ENCODE measurements at places on chromosomes 5 and 9. TPM values are rescaled to one million over a fixed set of nuclear protein-coding genes. Genes with fewer than 3 reads are reported as not detected.

Gene SERF1A
- total RNA-seq = 1.2 TPM

- no peak for DNase-seq
Measured at GRCh38 chr5:30808996-30809395, 384.5 kb upstream of the CDH6 start.

GRCh38 chr9:31799953-31800609 lies 584.4 kb upstream of the ACO1 start:
- DNase-seq = no peak

Gene KIF4B
- total RNA-seq = 0.23 TPM

DNA sequence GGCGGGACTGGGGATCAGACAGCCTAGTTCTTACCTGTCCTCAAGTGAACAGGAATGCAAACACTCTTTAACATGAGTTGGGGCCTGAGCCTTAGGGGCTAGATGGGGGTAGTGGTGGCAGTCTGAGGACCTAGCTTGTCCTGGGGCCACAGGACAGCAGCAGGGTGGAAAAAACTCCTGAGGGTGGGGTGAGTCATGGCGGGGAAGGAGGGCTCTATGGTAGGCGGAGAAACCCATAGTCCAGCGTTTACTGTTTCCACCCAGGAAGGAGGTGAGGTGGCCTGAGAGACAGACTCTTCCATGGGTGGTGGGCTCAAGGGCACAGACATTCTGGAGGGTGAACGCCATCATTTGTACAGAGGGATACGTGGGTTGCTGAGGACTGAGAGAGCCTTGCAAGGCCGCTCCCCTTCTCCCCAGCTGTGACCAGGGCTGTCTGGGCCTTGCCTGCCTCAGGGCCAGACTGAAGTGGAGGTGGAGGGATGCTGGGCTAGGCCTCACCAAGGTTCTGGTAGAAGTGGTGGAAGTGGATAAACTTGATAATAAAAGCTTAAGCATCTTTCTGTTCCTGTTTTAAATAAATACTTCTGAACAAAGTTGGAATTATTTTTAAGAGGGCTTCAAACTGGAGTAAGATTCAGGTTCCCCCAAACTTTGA lies 1.1 kb upstream of the TSPAN17 start:
- DNase-seq = no peak

Gene PTRH1
- 51.4 TPM for total RNA-seq

GRCh38 chr5:113122053-113122452 lies 145.5 kb downstream of the DCP2 start:
- DNase-seq = no peak

Gene SREK1
- 15.9 TPM for total RNA-seq

Gene PTGDS
- not detected for total RNA-seq

DNA sequence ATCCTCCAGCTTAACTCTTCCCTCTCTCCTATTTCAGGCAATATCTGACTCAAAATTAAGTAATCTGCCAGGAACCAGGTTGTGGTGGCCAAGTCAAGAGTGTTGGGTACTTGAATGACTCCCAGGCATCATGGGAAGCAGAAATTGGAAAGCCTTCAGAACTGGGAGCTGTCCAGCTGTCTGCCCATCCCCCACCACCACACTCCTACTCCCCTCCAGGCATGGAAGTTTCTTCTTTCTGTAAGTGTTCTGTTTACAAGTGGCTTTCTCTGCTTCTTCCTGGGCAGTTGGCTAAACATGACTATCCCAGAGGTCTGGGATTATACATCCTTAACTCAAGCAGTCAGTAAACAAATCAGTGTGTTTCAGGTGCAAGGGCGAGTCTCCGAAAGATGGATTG lies 14.6 kb upstream of the PBX3 start:
- DNase-seq = no peak

Gene CATSPER3
- not detected for total RNA-seq

Gene THG1L
- total RNA-seq = 7.2 TPM

DNA sequence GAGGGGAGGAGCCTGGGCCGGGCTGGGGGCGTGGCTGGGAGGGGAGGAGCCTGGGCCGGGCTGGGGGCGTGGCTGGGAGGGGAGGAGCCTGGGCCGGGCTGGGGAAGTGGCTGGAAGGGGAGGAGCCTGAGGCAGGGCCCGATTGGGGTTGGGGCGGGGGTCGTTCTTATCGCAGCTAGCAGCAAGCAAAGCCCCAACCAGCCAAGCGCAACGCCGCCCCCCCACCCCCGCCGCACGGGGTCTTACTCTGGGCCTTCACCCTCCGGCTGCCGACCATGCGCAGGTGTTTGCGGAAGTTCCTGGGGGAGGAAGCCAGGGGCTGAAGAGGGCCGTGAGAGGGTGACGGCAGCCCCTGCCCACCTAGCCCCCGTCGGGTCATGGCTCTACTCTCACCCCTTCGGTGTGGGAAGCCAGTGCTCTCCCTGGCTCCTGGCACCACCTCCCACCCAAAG lies 5.0 kb downstream of the NSMF start:
- DNase-seq = no peak

GRCh38 chr9:105833271-105833975 lies 139.1 kb downstream of the TMEM38B start:
- DNase-seq = no peak

Gene RANBP17
- 12.9 TPM for total RNA-seq

- no peak for DNase-seq
Measured at GRCh38 chr9:121582641-121583040, 68.8 kb upstream of the DAB2IP start.

Gene TARS1
- 165 TPM for total RNA-seq

GRCh38 chr9:111094433-111094924 lies 56.2 kb upstream of the LPAR1 start:
- DNase-seq = no peak

Gene DOCK8
- total RNA-seq = 1.2 TPM

DNA sequence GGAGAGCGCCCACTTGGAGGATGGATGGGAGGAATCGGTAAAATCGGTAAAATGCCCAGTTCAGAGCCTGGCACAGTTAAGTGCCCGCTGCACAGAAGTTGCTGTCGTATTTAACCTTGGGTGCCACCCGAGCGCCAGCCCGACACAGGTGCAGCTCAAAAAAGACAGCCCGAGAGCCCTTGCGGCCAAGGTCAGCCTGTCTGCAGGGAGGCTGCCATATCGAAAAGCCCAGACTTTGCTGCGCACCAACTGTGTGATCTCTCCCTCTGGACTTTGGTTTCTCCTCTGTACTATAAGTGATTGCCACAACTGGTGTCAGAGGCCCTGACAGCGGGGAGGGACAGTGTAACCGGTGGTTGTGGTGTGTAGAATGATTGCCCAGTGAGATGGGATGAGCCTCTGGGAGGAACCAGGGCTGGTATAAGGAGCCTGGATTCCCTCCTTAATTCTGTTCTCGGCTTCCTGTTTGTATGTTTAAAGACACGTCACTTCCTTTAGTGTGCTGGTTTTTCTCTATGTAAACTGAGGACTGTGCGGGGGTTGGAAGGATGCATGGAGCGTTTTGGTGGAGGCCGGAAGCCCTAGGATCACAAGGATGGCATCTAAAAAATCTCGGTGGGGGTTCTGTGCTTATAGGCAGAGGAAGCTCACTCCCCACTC lies 792 bp downstream of the NTMT1 start:
- no peak for DNase-seq

DNA sequence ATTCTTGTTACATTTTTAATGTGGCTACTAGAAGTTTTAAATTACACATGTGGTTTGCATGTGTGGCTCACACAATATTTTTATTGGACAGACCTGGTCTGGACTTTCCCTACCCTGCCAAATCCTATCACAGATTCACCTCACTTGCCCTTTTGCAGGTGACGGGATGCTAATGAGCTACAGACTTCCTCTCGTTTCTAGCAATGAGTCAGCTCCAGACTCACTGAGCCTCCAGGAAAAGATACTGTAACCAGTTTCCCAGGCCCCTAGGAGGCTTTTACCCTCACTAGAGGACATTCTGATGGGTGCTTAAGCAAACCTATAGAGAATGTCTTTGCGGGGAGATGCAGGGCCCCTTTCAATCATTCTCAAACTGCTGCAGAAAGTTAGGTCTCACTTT lies 135.4 kb downstream of the WDR41 start:
- no peak for DNase-seq

Gene PDLIM7
- 341 TPM for total RNA-seq

- DNase-seq = no peak
Measured at GRCh38 chr9:91418215-91418610, 5.4 kb downstream of the NFIL3 start.

Gene PDE6A
- total RNA-seq = not detected

- DNase-seq = no peak
Measured at GRCh38 chr9:109110329-109111021, 9.3 kb downstream of the TMEM245 start.

Gene PTGES
- total RNA-seq = not detected

- DNase-seq = no peak
Measured at GRCh38 chr9:96116275-96117064, 185.5 kb downstream of the HSD17B3 start.

- DNase-seq = no peak
Measured at GRCh38 chr9:13991395-13991794, 322.5 kb downstream of the NFIB start.

- no peak for DNase-seq
Measured at GRCh38 chr5:115169487-115170133, at the start of gene TRIM36. Gene TRIM36 (minus strand): TSS chr5:115169908. CDS start chr5:115169634, 274 bp downstream.

DNA sequence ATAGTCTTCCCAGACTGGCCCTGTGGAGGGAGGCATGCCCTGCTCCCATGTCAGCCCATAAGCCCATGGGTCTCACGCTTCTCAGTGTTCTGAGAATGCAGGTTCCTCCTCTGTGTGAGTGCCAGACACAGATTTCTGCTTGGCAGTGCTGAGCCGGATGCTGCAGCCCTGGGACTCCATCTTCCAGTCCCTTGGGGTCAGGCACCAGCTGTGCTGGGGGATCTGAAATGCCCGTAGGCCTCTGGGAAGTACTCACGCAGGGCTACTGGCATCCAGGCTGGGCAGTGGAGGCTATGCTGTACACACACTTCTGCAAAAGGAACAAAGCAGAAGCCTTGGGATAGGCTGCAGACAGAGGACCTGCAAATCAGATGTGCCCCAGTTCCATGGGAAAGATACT lies 1944.6 kb downstream of the EFNA5 start:
- no peak for DNase-seq

GRCh38 chr9:94645901-94646300 lies 6.6 kb upstream of the FBP1 start:
- no peak for DNase-seq

DNA sequence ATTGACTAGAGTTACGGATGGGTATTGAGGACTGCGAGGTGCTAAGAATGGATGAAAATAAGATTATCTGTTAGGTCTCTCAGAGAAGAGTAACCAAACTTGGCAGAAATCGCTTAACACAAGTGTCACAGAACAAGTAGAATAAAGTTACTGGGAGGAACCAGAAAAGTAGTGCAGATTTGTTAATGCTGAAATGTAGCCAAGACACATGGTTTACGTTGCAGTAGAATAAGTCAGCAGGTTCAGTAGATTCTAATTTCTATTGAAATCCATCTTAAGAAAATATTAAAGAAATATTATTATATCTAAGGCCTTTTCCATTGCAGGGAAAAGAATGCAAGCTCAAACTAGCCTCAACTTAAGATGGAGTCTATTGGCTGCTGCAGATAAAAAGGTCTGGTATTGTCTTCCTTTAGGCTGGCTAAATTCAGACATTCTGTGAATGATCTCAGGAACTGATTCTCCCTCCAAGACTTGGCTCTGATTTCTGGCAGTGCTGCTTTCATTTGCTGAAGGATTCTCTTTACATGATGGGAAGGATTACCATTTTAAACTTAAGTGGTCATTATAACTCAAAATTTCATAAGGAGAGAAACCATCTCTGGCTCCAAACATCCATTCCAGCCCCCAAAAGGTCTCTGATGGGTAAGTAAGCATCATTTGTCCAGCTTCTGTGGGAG lies 314.9 kb downstream of the MARCHF11 start:
- no peak for DNase-seq

Gene CEP78
- 10.1 TPM for total RNA-seq

Gene PCDHGA5
- 2.1 TPM for total RNA-seq

DNA sequence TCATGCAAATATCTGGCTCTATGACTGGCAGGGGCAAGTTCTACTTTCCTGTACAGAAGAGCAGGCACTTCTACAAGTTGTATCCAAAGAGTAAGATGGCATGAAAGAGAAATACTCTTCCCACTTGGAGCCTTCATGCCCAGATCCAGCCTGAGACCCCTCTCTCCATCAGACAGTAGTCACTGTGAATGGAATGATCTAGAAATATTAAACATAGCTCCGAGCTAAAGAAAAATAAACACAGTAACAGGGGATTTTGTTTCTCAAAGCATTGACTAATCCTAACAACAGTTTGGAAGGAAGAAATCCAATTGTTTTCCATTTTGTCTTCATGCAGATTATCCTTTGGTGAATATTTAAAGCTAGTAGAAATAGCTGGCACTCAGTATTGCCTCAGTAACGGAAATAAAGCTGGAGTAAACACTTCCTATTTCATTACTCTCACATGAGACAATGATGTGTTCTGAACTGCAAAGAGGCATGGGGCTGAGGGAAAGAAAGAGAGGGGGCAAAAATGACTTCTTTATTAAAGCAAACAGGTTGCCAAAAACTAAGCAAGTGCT lies 100.0 kb downstream of the SEMA5A start:
- no peak for DNase-seq

Gene SOX30
- total RNA-seq = not detected

DNA sequence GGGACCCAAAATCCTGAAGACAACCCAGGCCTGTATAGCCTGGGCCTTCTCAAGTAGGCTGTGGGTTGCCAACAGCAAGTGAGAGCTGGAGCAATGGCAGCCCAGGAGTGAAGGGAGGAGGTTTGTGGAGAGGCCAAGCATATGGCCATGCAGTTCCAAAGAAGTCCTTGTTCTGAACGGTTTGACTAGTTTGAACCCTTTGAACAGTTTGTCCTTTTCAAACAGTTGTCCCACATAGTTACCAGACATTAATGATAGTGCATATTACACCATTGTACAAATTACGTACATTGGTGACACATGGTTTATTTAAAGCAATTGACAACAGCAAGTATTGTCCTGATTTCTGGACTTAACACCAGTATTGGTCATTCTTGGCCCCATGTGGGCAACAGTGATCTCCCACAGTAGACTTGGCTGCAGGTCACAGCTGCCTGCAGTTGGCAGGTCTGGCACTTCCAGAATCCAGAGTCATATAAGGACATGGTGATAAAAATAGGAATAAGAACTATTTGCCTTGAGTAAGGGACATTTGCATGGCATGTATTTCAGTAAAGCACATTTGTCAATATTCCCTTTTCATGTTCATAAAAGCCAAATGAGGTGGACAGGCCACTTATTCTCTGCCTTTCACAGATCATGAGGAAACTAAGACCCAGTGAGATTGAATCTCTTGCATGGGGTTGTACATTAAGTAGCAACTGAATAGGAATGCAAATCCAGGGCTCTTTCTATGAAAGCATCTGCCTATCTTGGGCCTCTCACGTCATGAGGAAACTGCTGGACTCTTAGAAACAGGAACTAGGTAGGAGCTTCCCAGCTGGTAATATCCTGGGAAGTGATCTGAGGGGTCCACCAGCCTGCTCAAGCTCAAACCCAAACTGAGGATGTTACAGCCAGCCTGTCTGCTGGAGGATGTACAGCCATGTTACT lies 30.3 kb downstream of the SLC25A48 start:
- DNase-seq = no peak

Gene RGS7BP
- 24.1 TPM for total RNA-seq

DNA sequence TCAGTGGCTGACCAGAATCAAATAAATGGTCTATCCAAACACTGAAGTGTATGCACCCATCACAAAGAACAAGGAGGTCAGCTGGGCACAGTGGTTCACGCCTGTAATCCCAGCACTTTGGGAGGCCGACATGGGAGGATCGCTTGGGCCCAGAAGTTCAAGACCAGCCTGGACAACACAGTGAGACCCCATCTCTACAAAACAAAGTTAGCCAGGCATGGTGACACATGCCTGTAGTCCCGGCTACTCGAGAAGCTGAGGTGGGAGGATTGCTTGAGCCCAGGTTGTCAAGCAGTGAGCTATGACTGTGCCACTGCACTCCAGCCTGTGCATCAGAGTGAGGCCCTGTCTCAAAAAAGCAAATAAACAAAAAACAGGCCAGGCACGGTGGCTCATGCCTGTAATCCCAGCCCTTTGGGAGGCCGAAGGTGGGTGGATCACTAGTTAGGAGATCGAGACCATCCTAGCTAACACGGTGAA lies 40.5 kb downstream of the SEMA4D start:
- DNase-seq = no peak

Measured in glomerular endothelial cell (primary cell).